ENCODE measurements at places on chromosomes 13 and 19.

GRCh38 chr13:43356567-43356966, 333.2 kb downstream of the DNAJC15 start:
- DNase-seq, result no peak

DNA sequence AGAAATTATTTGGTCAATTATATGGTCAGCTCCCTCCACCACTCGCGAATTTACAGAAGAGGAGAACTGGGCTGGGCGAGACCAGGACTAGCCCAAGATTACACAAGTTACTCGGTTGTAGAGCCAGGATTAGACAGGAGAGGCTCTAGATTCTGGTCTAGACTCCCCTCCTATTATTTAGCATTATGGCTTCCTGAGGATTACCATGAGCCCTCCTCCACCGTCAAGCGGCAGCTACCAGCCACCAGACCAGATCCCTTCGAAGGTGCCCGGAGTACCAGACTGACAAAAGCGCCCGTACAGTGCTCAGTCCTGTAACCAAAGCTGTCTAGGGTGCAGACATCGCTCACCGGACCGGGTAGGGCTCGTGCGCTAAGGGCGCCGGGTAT, 497 bp upstream of the MLNR start:
- DNase-seq, result no peak

DNA sequence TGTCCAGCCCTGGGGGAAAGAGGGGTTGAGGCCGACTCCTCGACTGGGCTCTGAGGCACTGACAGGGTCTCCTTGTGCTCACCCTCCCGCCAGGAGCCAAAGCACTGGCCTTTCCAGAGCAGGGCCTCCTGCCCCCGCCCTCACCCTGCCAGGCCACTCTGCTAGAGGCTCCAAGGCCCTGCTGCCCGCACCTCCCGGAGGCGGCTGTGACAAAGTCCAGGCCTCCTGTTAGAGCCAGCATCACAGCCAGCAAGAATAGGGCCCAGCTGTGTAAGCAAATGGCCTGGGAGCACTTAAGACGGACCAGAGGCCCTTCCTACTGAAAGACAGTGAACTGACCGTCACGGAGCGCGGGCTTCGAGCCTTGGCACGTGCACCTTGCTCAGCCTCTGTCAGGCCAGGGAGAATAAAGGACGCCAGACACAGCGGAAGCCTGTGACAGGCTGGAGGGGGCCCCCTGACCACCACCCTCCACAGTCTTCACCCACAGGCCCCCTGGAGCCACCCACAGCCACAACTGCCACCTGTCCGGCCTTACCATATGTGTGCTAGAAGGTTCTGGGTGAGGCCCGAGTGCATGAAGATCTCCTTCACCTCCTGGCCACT, 50.9 kb downstream of the EPS15L1 start:
- DNase-seq, result no peak

DNA sequence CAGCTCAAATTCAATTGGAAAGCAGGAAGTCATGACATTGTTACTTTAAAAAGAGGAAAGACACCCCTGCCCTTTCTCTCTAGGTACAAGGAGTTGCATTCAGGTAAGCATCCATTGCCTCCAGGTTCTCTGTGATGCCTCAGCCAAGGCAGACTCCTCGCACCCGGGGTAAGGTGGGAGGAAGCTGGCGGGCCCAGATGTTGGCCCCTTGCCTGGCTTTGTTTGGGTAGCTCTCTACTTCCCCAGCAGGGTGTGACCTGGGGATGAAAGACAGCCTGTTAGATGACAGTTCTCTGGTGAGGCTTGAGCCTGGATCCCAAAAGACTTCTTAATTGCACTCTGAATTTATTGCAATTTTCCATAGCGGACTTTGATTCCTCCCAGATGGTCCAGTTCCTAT, 25.6 kb downstream of the SHISA2 start:
- no peak for DNase-seq

DNA sequence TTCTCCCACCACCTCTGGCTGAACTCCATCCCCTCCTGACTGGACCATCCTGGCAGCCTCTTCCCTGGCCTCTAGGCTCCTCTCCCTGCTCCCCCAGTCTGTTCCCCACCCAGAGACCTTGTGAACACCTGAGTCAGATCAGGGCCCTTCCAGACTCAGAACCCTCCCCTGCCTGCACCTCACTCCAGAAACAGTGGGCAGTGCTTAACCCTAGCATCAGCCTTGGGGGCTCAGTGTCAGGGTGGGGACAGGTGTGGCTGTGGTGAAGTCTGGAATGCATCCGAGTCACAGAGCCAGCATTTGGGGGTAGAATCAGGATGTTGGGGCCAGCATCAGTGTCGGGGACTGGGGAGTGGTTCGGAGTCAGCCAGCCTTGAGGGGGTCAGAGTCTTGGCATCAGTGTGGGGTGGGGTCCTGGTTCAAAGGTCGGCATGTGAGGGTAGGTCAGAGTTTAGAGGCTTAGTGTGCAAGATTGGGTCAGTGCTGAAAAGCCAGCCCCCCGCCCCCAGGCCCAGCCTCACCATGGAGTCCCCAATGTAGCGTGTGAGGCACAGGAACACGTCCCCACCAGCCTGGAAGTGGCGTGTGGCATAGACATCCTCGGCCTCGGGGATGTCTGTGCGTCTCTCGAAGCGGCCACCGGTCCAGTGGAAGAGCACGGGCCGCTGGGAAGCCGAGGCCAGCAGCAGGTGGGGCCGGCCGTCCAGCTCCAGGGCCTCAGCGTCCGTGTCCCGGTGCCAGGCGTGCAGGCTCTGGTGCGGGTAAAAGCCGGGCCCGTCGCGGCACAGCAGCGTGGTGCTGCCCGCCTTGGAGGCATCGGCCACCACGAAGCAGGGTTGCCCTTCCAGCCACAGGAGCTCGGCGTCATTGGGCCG, 8.9 kb downstream of the LGI4 start:
- no peak for DNase-seq

GRCh38 chr19:3645726-3646125, 19.1 kb upstream of the CACTIN start:
- no peak for DNase-seq

GRCh38 chr13:108437496-108437895, 168.0 kb downstream of the TNFSF13B start:
- DNase-seq, result peak; percentile 81

GRCh38 chr19:2167896-2168618, 4.3 kb downstream of the DOT1L start:
- peak; percentile 76 for DNase-seq

- DNase-seq, result peak; percentile 45
These were observed 126.3 kb downstream of the KCTD12 start for GRCh38 chr13:76759877-76760276.

DNA sequence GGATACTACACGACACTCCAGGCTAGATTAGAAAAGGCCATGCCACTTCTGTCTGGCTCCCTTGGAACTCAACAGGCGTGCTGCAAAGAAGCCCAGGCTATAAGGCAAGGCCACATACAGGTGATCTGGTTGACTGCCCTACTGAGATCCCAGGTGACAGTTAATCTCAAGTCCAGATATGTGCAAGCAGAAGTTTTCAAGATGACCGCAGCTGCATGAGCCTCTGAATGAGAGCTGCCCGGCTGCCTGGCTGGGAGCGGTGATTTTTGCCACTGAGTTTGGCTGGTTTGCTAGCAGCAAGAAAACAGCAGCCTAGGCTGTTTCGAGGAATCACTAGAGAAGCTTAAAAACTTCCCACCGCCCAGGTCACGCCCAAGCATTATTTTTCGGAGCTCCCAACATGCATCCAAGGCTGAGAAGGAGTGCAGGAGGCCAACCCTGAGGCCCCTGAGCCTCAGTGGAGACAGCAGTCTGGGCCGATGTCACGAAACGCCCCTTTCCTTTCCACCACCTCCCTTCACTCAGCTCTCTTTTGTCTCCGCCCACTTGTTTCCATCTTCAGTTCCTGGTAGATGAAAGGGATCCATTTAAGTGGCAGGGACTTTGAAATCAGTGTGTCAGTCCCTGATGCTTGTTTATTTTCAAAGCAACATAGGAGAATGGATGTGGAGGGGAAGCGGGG, 14.0 kb upstream of the URI1 start:
- DNase-seq, result no peak

GRCh38 chr19:12450844-12451243, 10.0 kb upstream of the ZNF443 start:
- no peak for DNase-seq

GRCh38 chr19:30634131-30634830, 262.1 kb downstream of the ZNF536 start:
- DNase-seq, result no peak

- peak; percentile 67 for DNase-seq
These were observed 136.4 kb upstream of the HTR2A start for GRCh38 chr13:47033216-47033615.

DNA sequence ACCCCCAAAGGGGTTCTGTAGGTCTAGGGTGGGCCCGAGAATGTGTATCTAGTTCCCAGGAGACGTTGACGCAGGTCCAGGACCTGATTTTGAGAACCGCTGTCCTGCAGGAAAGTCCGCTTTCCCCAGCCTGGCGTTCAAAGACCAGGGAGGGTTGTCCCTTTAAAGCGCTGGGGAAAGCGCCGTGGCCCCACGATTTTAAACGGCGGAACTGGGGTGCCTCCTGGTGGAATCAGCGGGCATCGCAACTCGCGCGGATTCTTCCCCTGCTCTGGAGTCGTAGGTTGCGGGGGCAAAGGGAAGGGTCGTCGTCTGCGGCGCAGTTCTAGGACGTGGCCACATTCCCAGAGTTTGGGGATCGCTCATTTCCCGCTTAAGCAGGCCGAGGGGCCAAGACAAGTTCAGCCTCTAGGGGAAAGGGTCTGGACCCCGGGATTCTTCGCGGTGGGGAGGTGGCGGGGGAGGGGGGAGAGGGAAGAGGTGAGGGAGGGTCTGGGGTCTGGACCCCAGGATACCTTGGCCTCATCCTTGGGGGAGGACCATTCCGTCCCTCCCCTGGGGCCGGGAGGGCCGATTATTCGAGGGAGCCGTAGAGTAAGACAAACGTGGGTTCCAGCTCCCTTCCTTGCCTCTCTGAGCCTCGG, 7.7 kb downstream of the PNMA8B start:
- DNase-seq, result peak; percentile 52

GRCh38 chr13:73720216-73720840, 413.9 kb downstream of the KLF12 start:
- DNase-seq, result no peak

DNA sequence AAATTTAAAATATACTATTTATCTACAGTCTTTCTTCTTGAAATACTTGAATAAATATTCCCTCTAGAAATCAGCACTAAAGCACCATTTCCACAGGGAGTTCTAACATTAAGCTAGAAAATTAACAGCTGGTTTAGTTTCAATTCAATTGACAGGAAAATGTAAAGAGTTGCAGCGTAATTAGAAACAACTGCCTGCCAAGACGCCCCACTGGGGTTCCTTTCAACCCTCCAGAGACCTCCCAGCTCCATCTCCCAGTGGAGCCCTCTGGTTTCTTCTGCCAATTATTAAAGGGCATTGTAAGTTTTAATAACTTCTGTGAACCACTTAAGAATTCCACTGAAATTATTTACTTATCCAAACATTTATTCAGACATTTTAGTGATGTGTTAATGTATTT, 4.2 kb downstream of the GJA3 start:
- DNase-seq, result no peak

GRCh38 chr13:33910255-33910654, 92.3 kb downstream of the RFC3 start:
- no peak for DNase-seq

DNA sequence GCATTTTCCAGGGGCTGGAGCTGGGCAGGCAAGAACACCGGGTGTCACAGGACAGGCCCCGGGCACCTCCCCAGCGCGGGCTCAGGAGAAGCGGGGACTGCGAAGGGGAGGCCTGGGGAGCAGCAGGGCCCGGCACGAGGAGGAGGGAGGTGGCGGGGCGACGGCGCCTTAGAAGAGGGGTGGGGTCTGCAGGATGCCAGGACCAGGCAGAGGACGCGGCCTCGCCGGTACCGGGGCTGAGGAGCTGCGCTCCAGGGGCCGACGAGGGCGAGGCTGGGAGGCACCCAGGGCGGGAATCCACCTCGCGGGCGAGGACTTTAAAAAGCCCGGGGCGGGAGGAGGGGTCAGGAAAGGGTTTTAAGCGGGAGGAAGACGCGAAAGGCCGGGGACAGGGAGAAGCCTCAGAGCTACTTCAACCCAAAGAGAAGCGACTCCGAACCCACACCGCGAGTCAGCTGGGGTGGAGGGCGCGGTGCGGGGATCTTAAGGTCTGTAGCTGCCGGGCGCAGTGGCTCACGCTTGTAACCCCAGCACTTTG, 665 bp downstream of the ZNF347 start:
- DNase-seq, result no peak

- no peak for DNase-seq
These were observed 801 bp downstream of the QTRT1 start for GRCh38 chr19:10701955-10702525.

- no peak for DNase-seq
These were observed 32.9 kb downstream of the ZNF701 start for GRCh38 chr19:52602941-52603340.

DNA sequence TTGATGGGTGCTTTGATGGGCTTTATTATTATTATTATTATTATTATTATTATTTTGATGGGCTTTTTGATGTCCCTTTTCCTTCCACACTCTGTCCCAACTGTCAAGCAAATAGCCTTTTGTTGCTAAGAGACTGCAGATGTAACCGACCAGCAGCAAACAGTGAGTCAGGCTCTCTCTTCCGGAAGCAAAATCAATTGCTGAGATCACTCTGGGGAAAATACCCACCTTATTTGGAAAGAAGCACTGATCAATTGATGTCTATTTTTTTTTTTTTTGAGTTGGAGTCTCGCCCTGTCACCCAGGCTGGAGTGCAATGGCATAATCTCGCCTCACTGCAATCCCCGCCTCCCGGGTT, 2.9 kb downstream of the LDLR start:
- peak; percentile 89 for DNase-seq
